Progenitor cell of endocrine pancreas (in vitro differentiated cells): ENCODE measurements at places on chromosomes 12 and 14. TPM values are rescaled to one million over a fixed set of nuclear protein-coding genes. Genes with fewer than 3 reads are reported as not detected.

DNA sequence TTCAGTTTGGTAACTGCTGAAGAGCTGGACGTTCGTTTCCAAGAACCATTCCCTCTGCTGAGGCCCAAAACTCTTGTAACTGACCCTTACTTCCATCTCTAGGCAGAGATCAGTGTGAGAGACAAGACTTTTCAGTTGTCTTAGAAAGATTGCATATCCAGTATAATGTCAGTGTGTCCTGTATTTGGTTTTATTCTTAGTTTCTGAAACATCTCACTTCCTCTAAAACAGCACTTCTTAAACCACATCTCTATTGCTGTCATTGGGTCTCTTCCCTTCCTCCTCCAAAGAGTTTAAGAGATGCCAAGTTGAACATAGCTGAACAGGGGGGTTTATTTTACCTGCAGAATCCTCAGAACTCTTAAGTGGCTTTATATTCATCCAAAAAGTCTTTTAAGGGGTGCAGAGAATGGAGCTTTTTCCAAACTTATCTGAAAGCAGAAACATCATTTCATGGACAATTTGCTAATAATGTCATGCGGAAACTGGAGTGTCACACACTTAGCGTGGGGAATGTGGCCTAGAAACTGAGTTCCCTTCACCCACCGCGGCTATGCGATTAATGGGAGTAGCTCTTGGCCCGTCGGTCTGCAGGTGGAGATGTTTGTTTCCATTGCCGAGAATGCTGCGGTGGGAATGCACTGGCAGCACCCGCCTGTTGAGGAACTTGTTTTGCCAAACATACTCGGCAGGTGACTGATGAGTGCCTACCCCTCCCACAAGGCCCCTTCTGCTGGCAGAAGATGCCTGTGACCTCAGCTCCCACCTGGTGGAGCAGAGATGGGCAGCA lies 148.2 kb downstream of the ADGRD1 start:
- DNase-seq = no peak

EPYC gene
- not detected in 2 replicates for total RNA-seq

ANKS1B gene
- total RNA-seq = 10.1 and 14.0 TPM in 2 replicates

DNA sequence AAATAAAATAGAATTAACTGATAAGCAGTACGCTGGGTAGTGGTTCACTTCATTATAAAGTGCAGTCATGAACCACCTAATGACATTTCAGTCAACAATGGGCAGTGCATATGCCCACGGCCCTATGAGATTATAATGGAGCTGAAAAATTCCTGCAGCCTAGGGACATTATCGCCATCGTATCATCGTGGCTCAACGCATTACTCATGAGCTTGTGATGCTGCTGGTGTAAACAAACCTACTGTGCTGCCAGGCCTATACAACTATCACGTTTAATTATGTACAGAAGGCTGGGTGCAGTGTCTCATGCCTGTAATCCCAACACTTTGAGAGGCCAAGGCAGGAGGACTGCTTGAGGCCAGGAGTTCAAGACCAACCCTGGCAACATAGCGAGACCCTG lies 62.3 kb upstream of the TMEM263 start:
- no peak for DNase-seq

GRCh38 chr14:75222208-75222701 lies 45.8 kb upstream of the TMED10 start:
- no peak for DNase-seq

DNA sequence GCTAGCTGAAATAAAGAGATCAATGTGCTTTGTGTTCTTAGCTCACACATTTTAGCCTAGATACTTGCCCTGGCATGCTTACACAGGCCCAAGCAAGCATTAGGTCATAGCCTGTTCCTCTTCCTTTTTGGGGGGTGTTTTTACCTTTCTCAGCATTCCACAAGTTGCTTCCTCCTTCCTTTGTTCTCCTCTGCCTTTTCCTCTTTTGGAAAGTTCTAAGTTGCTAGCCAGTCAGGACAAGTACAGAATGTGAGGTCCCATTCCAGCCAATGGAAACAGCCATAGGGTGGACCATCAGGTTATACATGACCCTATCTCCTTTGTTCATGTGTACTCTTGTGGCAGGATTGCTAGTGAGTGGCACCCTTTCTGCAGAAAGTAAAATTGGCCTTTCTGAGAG lies 154.9 kb downstream of the RASSF9 start:
- DNase-seq = no peak

DNA sequence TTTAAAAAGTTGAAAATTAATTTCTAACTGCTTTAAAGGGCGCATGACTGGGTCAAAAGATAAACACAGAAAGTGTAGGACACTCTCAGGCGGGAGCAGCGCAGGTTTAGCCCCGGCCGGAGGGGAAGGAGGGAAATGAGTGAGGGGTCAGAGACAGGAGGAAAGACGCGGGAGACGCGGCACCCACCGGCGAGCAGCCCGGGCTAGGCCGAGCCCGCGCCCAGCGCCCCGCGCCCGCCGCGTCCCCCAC lies 591 bp downstream of the GXYLT1 start:
- DNase-seq = peak; percentile 30

DNA sequence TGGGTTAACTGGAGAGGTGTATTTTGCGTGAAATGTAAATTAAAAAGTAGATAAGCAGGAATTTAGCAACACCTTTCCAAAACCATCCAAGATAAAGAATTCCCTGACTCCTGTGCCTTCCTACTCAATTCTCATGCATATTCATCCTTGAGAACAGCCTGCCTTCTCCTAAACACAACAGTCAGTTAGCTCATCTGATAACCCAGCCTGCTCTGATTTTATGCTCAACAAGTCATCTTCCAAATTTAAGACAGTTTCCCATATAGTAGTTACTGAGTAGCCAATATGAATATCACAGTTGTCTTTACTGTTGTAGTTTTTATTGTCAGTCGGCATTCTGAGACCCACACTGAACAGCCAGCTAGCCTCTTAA lies 27.1 kb downstream of the CPNE8 start:
- no peak for DNase-seq

DNA sequence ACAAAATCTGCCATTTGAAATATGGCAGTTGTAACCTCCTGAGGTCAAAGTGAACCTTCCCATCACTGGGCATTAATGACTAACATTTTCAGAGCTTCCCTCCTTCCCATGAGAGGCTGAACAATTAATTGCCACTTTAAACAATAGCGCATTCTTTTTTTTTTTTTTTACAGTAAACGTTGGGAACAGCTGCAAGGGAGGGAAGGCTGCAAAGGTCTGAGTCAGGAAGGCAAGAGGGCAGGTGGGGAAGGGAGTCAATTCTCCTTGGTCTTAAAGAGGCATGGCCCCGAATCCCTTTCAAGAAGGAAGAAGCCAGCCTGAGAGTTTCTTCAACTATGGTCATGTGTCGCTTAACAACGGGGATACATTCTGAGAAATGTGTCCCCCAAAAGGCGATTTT lies 41.0 kb upstream of the PLEKHG3 start:
- no peak for DNase-seq

ZC3H14 gene
- 102 and 116 TPM in 2 replicates for total RNA-seq

- DNase-seq = no peak
Observed at GRCh38 chr14:26794731-26795130, 196.9 kb upstream of the NOVA1 start.

DNA sequence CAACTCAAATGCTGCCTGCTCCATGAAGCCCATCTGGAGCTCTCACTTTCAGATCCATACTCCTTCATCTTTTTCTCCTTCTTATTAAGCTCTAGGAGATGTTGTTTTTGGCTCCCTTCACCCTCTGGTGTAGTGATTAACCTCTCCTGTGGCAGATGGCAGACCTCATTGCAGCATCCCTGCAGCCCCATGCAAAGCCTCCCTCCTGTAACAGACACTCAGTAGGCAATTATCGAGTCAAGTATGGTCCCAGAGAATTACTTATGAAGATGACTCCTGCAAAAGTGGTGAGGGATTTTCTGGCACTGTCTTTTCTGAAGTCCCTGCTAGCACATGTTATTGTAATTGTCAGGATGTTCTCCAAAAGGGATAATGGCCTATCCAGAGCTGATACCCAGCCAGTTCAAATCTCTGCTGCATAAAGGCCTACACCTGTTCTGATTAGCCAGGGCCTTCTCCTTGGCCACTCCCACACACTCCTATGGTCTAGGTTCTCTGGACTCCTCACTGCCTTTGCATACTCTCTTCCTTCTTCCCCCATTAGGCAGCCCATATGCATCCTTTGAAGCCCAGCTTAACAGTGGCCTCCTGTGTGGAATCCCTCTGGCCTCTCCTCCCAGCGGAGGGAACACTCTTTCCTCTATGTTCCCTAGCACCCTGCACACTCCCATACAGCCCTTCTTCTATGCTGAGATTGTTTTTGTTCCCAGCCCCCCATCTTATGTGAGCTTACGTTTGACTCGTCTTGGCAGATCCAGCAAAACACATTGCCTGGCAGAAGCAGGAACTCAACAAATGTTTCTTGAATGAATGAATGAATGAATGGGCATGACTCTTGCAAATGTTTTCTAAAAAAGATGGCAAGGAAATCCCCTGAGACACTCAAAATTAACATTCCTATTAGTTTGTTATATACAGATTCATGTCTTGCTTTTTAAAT lies 43.9 kb upstream of the MDM1 start:
- DNase-seq = no peak

- DNase-seq = no peak
Observed at GRCh38 chr12:82648259-82648909, 38.3 kb upstream of the TMTC2 start.

DNA sequence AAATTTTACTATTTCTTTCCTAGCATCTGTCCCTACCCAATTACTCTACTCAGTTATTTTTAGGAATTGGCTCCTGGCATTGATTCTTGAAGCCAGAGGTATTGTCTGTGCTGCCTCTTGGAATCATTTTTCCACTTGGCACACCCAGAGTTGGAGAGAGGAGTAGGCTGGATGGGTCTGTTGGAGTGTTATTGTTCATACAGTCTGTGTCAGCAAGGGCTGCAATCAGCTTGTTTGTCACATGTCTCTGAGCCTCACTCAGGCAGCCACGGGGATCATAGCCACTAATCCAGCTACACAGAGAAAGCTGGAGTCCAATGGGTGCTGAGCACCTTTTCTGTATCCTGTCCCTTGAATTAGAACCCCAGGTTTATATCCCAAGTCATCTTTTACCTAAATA lies 176.0 kb upstream of the DYRK2 start:
- no peak for DNase-seq

GRCh38 chr14:74437496-74438053 lies 11.6 kb upstream of the SYNDIG1L start:
- no peak for DNase-seq

GRCh38 chr14:58963873-58964597 lies 224.4 kb upstream of the DAAM1 start:
- no peak for DNase-seq

DNA sequence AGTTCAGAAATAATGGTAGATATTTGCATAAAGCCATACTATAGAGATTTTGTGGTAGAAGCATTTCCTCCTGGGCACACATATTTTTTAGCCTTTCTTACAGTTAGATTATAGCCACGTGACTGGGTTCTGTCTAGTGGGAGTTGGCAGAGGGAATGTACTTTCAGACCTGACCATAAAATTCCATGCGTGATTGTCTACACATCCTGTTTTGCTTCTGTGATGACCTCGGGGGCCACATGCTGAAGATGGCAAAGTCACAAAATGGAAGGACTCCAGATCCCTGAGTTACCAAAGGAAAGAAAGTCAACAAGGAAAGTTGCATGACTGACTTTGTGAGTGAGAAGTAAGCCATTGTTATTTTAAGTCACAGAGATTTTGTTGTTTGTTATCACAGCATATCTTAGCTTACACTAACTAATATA lies 14.6 kb upstream of the MIA2 start:
- no peak for DNase-seq

DNA sequence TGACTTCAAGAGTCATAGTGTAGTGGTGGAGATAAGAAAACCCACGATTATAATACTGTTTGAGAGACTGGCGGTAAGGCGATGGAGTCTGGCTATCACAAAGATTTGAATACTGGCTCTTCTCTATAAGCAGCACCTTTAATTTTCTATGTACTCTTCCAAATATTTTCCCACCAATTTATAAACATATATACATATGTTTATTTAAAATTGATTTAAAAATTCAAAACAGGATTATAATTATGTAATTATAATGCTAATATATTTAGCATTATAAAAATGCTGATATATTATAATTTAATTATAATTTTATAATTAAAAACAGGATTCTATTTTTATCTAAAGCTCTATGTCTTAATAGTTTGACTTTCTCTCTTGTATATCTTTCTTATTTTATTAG lies 15.4 kb upstream of the DCD start:
- no peak for DNase-seq

DNA sequence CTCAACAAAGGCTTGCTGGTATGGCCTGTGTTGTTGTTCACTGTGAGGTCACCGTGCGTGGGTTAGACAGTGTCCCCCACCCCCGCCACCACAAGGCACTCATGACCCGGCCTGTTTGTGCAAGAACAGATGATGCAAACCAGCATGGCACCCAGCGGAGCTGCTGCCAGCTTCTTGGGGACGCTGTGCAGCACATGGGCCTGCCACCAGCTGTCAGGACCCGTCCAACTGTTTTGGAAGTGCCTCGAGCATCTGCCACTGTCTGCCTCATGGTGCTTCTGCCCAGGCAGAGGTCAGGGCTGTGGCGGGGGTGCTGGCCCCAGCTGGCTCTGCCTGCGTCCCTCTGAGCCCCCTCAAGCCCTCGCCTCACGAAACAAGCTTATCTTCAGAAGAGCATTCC lies 1.5 kb downstream of the ASB2 start:
- no peak for DNase-seq

- DNase-seq = no peak
Observed at GRCh38 chr12:111570084-111570961, 28.8 kb downstream of the ATXN2 start.

GRCh38 chr14:20197459-20197858 lies 6.8 kb downstream of the OR11G2 start:
- no peak for DNase-seq

DNA sequence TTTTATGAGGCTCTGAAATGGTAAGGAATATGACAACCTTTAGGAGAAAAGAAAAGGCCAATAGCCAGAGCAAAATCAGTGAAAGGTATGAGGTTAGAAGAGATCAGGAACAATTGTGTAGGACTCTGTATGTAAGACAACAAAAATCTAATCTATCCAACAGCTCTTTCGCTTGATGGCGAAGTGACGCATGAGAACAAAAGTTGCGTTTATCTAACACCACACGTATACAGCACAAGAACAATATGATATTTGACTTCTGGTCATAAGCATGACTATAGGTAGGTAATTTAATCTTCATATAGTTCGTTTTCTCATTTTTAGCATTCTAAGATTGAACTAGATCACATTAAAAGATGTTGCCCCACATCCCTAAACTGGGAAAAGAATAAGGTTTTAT lies 1.5 kb downstream of the CLECL1 start:
- DNase-seq = no peak

GUCY2C gene
- total RNA-seq = 1.2 and 1.7 TPM in 2 replicates
